ENCODE measurements at places on chromosomes 3 and 15.
A peak's percentile ranks its signal among the peaks of the same experiment; 100 is the strongest.

GRCh38 chr3:100001526-100002270 lies 112.6 kb downstream of the FILIP1L start:
- no peak for DNase-seq

DNA sequence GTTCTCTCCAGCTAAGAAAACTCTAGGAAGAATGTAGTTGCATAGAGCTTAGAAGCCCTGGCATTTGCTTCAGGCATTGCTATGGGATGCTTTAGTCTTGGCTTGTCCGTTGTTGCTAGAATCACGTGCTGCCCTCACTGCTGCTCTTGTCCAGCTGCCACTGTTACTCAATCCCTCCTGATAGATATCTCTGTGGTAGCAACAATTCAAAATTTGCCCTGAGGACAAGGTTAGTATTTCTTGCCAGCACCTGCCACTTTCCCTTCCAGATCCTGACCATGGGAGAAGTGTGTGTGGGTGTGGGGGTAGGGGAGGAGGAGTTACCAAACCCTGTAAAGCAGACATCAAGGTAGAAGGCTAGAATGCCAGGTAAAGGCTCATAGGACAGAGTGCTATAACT lies 113.8 kb downstream of the PPM1L start:
- peak; percentile 12 for DNase-seq

DNA sequence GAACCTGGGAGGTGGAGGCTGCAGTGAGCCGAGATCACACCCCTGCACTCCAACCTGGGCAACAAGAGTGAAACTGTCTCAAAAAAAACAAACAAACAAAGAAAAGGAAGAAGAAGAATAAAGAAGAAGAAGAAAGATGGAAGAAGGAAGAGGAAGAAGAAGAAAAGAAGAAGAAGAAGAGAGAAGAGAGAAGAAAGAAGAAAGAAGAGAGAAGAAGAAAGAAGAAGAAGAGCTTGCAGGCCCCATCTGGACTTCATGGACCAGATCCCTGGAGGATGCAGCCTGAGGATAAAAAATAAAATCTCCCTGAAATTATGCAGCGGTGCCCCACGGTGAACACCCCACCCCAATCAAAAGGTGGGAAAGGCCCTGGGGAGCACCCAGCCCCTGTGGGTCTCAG lies 8.8 kb upstream of the MESP1 start:
- no peak for DNase-seq

DNA sequence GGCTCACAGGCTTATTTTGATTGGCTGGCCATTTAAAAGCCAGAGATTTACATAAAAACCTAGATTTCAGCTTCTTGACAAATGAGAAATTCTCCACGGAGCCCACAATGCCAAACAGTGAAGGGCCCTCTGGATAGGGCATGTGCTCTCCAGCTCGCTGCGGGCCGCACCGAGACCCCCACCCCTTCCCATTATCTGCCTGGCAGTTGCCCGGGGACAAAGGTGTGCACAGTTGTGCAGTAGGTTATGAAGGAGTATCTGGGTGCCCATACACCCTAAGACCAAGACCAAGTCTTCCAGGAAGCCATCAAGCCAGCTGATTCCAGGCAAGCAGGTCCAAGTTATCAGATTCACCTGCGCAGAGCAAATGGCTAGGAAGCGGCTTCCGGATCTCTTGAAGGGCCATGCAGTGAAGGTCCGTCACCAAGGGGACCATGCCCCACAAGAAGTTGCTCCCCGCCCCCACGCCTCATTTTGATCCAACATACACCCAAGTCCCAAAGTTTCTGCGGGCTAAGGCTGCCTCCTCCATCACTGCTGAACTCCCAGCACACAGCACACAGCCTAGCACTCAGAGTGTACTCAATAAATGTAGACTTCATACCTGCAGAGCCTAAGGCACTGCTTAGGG lies 1.3 kb downstream of the MRPS25 start:
- no peak for DNase-seq

GRCh38 chr3:13018043-13018451 lies 55.2 kb downstream of the IQSEC1 start:
- DNase-seq = peak; percentile 15

Data from NCI-H2227 treated with DMSO at 0.1 percent for 48 hours (cell line).